ENCODE measurements at places on chromosomes 12 and 14.

- no peaks in the 10 kb centered on the region for H3K27me3 ChIP-seq
- no peak for DNase-seq
- no peak overlapping the region for H3K27ac ChIP-seq
- H3K4me1 ChIP-seq = no peaks in the 10 kb centered on the region
- H3K36me3 ChIP-seq = no peaks in the 10 kb centered on the region
Observed at GRCh38 chr12:93449277-93449676, 7.5 kb upstream of the UBE2N start.

GRCh38 chr12:117936722-117937484 lies 31.9 kb downstream of the KSR2 start:
- no peak for DNase-seq
- no peaks in the 10 kb centered on the region for H3K4me1 ChIP-seq
- H3K27ac ChIP-seq = no peak overlapping the region
- no peaks in the 10 kb centered on the region for H3K27me3 ChIP-seq
- no peaks in the 10 kb centered on the region for H3K36me3 ChIP-seq

DNA sequence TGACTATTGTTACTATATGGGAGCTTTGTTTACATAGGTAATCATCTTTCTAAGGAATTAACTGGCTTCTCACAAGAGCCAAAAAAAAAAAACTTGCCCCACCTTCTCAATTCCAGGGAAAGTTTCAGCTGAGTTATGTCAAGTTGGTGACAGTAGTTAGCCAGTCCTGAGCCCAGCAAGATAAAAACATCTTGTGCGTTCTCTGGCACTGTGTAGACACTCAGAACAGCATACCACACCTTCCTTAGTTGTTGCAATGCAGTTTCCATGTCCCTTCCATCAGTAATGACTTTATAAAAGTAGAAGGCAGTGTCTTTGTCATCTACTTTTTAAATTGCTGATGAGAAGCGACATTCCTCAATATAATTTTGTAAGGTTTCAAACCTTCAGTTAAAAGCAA lies 50.2 kb downstream of the PTPN21 start:
- H3K4me3 ChIP-seq = no peak overlapping the region
- no peaks in the 10 kb centered on the region for H3K4me1 ChIP-seq
- H3K27ac ChIP-seq = no peak overlapping the region
- no peak for DNase-seq
- no peaks in the 10 kb centered on the region for H3K27me3 ChIP-seq
- peaks cover 62% of the 10 kb centered on the region for H3K36me3 ChIP-seq

DNA sequence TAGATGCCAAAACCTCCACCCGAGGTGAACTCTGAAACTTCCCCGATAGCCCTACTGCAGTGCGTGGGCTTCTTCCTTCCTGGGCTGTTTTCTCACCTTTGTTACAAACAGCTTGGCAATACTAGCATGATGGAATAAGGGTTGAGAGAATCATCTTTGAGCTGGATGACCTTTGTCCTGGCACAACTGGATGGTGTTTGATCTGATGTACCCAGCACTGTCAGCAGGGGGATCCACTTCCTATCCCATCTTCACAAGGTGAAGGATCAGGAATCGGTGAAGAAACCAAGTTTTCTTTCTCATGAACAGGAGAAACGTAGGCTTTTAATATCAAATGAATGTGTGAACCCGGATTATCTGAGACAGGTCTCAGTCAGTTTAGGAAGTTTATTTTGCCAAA lies 19.5 kb upstream of the LRRC10 start:
- no peak overlapping the region for H3K27ac ChIP-seq
- DNase-seq = no peak
- no peaks in the 10 kb centered on the region for H3K4me1 ChIP-seq
- H3K27me3 ChIP-seq = peaks cover 8% of the 10 kb centered on the region

DNA sequence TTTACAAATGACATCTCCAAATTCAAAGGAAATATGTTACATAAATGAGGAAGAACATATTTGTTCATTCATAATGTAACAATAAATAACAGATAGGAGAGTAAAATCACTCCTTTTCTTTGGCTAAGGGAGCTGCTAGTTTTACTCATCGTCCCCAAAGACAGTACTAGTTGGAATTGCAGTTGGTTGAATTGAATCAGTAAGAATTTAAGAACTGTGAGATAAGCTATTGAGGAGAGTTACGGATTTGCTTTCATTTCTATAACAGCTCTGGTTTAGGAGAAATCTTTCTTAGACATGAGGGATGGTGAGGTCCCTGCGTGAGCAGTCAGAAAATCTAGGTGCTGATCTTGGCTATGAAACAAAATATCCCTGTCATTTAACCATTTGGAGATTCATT lies 402.8 kb downstream of the AEBP2 start:
- no peak for DNase-seq
- H3K4me1 ChIP-seq = no peaks in the 10 kb centered on the region
- no peaks in the 10 kb centered on the region for H3K27me3 ChIP-seq
- no peak overlapping the region for H3K27ac ChIP-seq

GRCh38 chr12:122086641-122087285 lies 8.2 kb downstream of the MLXIP start:
- H3K36me3 ChIP-seq = peaks cover 58% of the 10 kb centered on the region
- DNase-seq = no peak
- no peaks in the 10 kb centered on the region for H3K27me3 ChIP-seq
- no peak overlapping the region for H3K4me3 ChIP-seq
- H3K27ac ChIP-seq = no peak overlapping the region

GRCh38 chr14:103334644-103335622 lies 896 bp downstream of the EIF5 start:
- peaks cover 2% of the 10 kb centered on the region for H3K4me1 ChIP-seq
- H3K4me3 ChIP-seq = peak overlapping the region; percentile 100
- no peaks in the 10 kb centered on the region for H3K27me3 ChIP-seq
- H3K36me3 ChIP-seq = peaks cover 51% of the 10 kb centered on the region

- no peak for DNase-seq
- peaks cover 11% of the 10 kb centered on the region for H3K4me1 ChIP-seq
- no peaks in the 10 kb centered on the region for H3K36me3 ChIP-seq
- no peaks in the 10 kb centered on the region for H3K27me3 ChIP-seq
Observed at GRCh38 chr12:51630986-51631385, 40.0 kb downstream of the SCN8A start.

GRCh38 chr14:42504433-42504832 lies 897.8 kb downstream of the LRFN5 start:
- H3K4me1 ChIP-seq = no peaks in the 10 kb centered on the region
- DNase-seq = no peak
- no peaks in the 10 kb centered on the region for H3K36me3 ChIP-seq
- H3K27ac ChIP-seq = no peak overlapping the region

DNA sequence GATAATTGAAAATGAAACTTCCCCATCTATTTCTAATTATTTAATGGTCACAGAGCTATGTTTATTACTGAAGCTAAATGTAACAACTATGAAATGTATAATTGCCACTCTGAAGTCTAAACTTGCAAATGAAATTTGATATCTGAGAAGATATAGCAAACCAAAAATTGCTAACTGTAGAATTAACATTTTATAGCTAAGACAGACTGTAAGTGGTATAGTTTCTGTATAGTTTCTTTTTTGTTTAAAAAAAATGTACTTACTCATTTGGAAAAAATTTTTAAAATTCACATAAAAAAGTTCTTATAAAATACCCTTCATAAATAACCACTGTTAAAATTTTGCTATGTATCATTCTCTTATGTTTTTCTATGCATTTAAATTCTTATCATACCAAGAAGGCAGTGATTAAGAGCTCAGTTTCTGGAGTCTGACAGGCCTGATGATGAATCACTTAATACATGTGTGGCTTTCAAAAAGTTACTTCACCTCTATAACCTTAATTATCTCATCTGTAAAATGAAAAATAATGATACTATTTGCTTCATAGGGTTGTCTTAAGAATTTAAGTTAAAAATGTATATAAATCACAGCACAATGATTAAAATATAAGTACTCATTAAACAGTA lies 214.7 kb upstream of the GARIN2 start:
- H3K27ac ChIP-seq = no peak overlapping the region
- H3K27me3 ChIP-seq = no peaks in the 10 kb centered on the region
- no peak for DNase-seq
- no peaks in the 10 kb centered on the region for H3K36me3 ChIP-seq

- H3K4me1 ChIP-seq = no peaks in the 10 kb centered on the region
- DNase-seq = peak; percentile 30
- no peaks in the 10 kb centered on the region for H3K27me3 ChIP-seq
- peak overlapping the region; percentile 99 for H3K4me3 ChIP-seq
Observed at GRCh38 chr12:95548056-95548538, 3.2 kb downstream of the USP44 start.

DNA sequence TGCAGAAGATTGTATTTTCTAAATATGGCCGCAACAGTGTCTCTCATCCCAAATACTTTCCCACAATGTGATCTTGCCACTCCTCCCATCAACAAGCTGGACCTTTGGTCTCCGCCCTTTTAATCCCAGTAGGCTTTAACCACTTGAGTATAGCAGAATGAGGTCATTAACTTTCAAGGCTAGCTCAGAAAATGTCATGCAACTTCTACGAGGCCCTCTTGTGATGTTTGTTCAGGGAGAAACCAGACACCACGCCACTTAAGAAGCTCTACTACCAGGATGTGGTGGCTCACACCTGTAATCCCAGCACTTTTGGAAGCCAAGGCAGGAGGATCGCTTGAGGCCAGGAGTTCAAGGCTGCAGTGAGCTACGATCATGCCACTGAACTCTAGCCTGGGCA lies 20.1 kb upstream of the OR6J1 start:
- H3K27ac ChIP-seq = no peak overlapping the region
- no peaks in the 10 kb centered on the region for H3K4me1 ChIP-seq
- no peak overlapping the region for H3K4me3 ChIP-seq
- no peaks in the 10 kb centered on the region for H3K27me3 ChIP-seq
- DNase-seq = no peak

DNA sequence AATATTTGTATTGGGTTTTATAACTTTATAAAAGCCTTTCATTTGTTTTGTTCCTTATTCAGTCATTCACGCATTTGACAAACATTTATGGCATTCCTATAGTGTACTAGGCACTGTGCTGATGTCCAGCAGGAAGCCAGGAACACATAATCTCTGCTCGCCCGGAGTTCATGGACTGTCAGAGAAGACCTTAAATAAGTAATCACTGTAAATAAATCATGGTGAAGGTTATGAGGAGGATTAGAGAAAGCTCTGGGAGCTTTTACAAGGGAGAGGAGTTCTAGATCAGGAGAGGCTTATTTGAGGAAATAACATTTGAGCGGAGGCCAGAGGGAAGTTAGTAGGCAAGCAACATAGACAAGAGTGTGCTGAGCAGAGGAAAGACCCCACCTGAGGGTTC lies 1.4 kb upstream of the RDH11 start:
- no peak overlapping the region for H3K4me3 ChIP-seq
- no peaks in the 10 kb centered on the region for H3K27me3 ChIP-seq
- H3K4me1 ChIP-seq = peaks cover 5% of the 10 kb centered on the region
- DNase-seq = no peak
- peaks cover 21% of the 10 kb centered on the region for H3K36me3 ChIP-seq

GRCh38 chr12:9727813-9728212 lies 5.1 kb downstream of the CLECL1 start:
- H3K27ac ChIP-seq = no peak overlapping the region
- H3K4me3 ChIP-seq = no peak overlapping the region
- DNase-seq = no peak

- no peaks in the 10 kb centered on the region for H3K27me3 ChIP-seq
- no peak overlapping the region for H3K27ac ChIP-seq
- H3K4me3 ChIP-seq = no peak overlapping the region
- H3K36me3 ChIP-seq = no peaks in the 10 kb centered on the region
Observed at GRCh38 chr14:105836160-105836559, 309.8 kb downstream of the TMEM121 start.

DNA sequence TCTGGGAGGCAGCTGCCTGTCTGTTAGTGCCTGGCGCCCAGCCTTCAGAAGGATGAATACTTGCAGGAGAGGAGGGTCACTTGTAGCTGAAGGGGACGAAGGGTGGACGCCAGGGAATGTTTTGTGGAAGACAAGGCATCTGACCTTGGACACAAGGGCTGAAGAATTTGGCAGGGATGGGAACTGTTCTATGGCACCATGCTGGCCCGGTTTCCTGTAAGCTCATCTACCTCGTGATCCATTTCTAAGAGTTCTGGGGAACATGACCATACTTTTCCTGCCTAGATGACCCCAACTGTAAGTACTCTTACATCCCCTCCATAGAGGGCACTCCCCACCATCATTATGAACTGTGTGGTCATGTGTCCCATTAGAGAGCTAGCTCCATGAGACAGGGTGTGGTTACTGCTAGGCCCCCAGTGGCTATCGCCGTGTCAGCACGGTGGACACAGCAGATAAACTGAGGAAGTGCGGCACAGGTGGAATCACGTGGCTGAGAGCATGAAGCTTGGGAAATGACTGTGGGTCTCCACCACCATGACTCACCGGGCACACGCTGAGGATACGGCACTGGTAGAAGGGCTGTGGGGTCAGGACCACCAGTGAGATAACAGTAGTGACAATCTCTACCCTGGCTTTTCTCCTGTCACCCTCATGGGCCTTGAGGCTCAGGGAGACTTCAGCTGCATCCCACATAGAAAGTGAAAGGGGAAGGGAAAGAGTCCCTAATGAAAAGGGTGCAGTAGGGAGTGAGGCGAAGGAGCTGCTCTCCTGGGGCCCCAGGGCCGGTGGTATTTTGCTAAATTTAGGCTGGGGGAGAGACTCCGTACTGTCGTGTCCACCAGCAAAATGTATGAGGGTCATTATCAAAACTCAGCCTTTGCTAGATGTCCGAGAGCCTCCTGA lies 252.6 kb downstream of the FOXN3 start:
- H3K27me3 ChIP-seq = no peaks in the 10 kb centered on the region
- no peak overlapping the region for H3K4me3 ChIP-seq
- DNase-seq = no peak
- H3K36me3 ChIP-seq = peaks cover 6% of the 10 kb centered on the region
- H3K27ac ChIP-seq = no peak overlapping the region
- H3K4me1 ChIP-seq = no peaks in the 10 kb centered on the region

GRCh38 chr12:51528852-51529650 lies 62.0 kb upstream of the SCN8A start:
- DNase-seq = no peak
- no peaks in the 10 kb centered on the region for H3K36me3 ChIP-seq
- H3K27ac ChIP-seq = no peak overlapping the region
- H3K4me1 ChIP-seq = peaks cover 2% of the 10 kb centered on the region

GRCh38 chr12:30610718-30611117 lies 85.0 kb downstream of the IPO8 start:
- peaks cover 7% of the 10 kb centered on the region for H3K4me1 ChIP-seq
- H3K36me3 ChIP-seq = no peaks in the 10 kb centered on the region
- H3K4me3 ChIP-seq = no peak overlapping the region
- no peak overlapping the region for H3K27ac ChIP-seq
- H3K27me3 ChIP-seq = no peaks in the 10 kb centered on the region

DNA sequence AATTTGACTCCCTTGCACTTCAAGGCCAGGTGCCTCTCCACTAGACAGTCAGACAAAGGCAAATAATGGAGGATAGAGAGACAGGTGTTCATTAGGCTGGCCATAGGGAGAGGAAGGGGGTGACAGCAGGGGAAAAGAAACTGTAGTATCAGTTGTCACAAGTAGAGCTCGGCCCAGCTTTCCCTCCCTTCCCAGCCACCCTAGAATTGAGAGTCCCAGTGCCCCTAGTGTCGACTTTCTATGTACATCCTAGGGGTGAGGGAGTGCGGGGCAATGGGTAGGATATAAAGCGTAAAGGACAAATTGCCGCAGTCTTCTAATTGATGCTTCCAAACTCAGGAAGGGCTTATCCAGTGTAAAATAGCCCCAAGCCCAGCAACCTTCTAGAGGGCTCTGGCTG lies 39.0 kb downstream of the BAZ2A start:
- H3K27me3 ChIP-seq = no peaks in the 10 kb centered on the region
- H3K36me3 ChIP-seq = peaks cover 55% of the 10 kb centered on the region
- no peak overlapping the region for H3K27ac ChIP-seq
- no peak overlapping the region for H3K4me3 ChIP-seq

GRCh38 chr14:73758392-73759182 lies 44.4 kb upstream of the PNMA1 start:
- no peak for DNase-seq
- H3K27me3 ChIP-seq = no peaks in the 10 kb centered on the region
- H3K36me3 ChIP-seq = no peaks in the 10 kb centered on the region
- peaks cover 47% of the 10 kb centered on the region for H3K4me1 ChIP-seq
- H3K27ac ChIP-seq = no peak overlapping the region
- peak overlapping the region; percentile 87 for H3K4me3 ChIP-seq

Data from neuronal stem cell (in vitro differentiated cells).